ENCODE measurements at places on chromosomes 4 and X.

GRCh38 chrX:14352511-14352910, 176.8 kb upstream of the GLRA2 start:
- DNase-seq, result no peak

- peak; percentile 20 for DNase-seq
Observed at GRCh38 chrX:154308108-154308946, 12.7 kb downstream of the TKTL1 start.

DNA sequence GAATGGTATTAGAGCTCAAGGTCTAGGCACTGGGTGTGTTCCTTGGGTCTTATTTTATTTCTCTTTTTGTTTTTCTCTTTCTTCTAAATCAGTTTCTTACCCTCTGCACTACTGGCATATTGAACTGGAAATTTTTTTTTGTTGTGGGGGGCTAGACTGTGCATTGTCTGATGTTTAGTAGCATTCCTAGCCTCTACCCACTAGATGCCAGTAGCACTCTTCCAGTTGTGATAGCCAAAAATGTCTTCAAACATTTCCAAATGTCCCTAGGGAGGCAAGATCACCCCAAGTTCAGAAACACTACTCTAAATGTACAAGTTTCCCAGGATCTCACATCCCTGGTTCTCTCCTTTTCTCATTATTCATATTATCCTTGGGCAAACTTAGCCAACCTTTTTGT, 69.8 kb upstream of the AMOT start:
- no peak for DNase-seq

DNA sequence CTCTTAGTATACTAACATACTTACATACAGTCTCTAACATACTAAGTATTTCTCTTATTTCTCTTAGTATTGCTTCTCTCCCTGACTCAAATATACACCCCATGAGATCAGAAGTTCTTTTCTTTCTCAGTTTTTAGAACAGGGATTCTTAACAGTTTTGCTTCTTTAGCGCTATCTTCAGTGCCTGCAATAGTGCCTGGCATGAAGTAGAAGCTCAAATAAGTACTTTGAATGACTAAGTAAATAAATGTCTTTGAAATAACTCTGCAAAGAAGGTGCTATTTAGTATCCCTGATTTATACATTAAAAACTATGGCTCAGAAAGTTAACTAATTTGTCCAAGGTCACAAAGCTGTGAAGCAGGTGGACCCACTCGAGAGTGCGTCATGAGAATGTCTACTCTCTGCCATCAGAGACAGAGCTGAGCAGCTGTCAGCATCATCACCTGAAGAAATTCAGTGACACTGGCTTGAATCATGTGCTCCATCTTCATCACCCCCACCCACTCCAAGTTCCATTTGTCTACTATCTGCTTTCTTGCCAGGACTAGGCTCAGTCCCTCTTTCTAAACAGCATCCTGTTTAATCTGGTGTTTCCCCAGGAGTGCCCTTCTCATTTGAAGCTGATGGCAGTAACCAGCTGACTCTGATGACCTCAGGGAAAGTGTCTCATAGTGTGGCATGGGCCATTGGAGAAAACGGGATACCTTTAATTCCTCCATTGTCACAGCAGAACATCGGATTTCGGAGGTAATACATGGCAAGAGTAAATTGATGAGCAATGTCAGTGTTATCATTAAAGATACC, 83.1 kb downstream of the CC2D2A start:
- no peak for DNase-seq

GRCh38 chrX:21975812-21976211, 35.3 kb downstream of the SMS start:
- DNase-seq, result peak; percentile 76

- no peak for DNase-seq
Observed at GRCh38 chr4:1003271-1004070, 8.0 kb upstream of the FGFRL1 start.

DNA sequence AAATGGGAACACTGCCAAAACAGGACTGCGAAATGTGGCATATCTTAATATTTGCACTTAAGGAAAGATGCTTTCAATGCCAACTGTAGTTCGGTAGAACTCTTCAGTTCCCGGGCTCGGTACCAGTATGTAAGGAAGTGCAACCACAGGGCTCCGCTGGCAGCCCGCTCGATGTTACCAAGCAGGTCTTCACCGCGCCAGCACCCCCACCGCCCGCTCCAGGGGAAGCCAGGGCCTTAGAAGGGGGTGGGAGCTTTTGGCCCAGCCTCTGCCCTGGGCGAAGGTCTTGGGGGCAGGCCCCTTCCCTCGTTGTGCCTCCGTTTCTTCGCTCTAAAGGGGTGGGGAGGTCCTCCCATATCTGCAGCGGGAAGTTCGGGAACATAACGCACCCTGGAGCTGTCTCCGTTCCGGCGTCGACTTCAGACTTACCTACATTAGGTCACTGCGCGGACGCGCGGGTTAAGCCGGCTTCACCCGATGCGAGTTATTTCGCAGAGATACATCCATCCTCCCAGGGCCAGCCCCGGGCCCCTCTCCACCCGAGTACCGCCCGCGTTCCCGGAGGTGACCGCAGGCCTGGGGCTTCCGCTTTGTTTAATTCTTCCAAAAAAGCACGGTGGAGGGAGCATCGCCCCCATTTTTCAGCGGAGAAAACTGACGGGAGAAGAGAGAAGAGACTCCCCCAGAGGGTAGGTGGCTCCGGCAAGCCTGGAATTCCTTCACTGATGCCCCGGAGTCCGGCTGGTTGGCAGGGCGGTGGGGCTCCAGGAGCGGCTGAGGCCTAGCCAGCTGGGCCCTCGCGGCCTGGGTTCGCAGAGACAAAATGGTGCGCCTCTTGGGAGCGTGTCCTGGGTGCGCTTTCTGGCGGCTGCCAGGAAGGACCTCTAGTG, 1.0 kb upstream of the HMX1 start:
- no peak for DNase-seq

DNA sequence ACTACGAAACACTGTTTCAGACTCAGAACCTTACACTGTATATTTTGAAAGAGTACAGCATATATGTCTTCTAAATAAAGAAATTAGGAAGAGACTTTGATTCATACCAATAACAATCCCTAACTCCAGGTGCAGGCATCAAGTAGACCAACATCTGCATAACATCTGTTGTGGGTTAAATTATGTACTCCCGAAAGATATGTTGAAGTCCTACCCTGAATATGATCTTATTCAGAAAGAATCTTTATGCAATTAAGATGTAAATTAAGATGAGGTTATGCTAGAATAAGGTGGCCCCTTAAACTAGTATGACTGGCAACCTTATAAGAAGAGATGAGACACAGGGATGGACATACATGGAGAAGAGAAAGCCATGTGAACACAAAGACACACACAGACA, 117.9 kb downstream of the INPP4B start:
- DNase-seq, result no peak

DNA sequence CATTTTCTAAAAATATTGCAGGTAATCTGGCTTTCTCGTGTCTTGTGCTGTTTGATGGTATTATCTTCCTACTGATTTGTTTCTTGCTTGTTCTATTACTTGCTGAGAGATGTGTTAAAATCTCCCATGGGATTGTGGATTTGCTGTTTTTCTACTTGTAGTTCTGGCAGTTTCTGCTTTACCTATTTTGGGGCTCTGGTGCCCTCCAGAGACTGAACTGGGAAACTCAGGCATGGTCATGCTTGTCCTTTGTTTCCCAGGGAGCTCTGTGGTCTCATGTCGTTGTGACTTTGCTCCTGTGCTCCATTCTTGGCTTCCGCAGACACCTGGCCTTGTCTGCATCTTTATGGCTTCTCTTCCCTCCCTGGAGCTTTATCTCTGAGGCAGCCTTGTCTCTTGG, 39.5 kb downstream of the NSD2 start:
- peak; percentile 59 for DNase-seq

GRCh38 chr4:12359420-12359819, 930.7 kb upstream of the HS3ST1 start:
- no peak for DNase-seq

GRCh38 chrX:94576367-94577004, 902.5 kb downstream of the FAM133A start:
- no peak for DNase-seq

DNA sequence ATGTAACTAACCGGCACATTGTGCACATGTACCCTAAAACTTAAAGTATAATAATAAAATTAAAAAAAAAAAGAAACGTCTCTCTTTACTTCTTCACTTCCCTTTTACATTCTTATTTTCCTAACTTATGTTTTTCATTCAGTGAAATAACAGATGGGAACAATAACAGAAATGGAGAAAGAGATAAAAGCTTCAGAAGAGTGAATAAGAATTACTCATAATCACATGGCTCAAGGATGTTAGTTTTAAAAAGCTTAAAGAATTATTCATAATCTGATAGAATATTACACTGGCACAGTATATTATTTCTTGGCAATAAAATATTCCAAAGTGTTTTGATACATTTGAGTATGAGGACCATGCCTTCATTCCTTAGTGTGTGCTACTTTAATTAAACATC, 175.6 kb downstream of the COL25A1 start:
- DNase-seq, result peak; percentile 9

DNA sequence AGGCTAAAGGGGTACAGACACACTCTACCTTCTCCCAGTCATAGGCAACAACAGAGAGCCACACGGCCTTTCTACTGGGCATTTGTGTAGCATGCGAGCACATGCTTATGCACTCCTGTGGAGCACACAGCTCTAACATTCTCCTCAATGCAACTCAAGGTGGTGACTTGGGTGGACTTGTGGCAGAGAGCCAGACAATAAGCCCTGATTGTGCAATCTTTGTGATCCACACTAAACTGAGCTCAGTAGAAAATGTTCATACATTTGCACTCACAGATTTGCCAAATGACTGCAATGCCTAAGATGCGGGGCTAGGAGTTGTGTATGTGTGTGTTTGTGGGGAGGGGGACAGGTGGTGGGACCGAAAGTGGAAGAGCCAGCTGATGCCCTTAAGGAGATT, 31.4 kb upstream of the SETD7 start:
- DNase-seq, result peak; percentile 54

DNA sequence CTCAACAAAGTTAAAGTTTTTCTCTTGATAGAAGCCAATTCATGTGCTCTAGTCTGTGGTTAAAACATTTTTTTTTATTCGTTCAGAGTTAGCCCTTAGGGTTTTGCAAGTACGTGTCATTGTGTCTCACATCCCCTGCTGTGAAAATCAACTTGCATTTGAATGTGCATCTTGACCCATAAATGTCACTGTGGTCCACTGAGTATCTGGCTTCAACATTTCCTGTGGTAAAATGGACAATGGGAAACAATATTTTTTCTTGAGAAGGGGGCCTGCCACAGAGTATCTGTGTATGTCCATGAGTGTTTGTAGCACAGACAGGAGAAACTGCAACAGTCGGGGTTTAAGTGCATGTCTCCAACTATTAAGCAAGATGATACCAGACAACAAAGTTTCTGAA, 554.8 kb upstream of the TENM3 start:
- no peak for DNase-seq

DNA sequence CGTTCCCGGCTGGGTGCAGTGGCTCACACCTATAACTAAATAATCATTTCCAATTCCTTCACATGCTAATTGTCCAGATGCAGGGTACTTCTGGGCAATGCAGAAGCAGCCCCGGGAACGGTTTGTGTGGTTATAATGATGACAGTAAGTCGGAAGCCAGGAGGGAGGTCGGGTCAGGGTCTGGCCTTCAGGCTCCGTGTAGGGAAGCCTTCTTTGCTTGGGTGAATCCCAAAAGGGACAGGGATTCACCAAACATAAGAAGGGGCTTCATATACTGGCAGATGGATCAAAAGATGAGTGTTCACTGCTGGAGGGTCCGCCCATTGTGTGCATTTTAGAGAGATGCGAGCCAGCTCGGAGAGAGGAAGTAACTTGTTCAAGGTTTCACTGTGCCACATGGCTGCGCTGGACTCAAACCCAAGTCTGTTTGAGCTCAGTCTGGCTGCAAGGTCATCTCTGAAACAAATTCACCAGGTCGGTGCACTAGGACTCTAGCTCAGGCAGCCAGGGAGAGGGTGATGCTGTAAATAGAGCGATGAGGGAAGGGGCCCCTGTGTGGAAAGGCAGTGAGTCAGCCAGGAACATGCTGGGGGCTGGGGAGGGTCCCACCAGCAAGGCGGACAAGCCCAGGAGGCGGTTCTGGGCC, 4.8 kb upstream of the KIAA0232 start:
- no peak for DNase-seq

DNA sequence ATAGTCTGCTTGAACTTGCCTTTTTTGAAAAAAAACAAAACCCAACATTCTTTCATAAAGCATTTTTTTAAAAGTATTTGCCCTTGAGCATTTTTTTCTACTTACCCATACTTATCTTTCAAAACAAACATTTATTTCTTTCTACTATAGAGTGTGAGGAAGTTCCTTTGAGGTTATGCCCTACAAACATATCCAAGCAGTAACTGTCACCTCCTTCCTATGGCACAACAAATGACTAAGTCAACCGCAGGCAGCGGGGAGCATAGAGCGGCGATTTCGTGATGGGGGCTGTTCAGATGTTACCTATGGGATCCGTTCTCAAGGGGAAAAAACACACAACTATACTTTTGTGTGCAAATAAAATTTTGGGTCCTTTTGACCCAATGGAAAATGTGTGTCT, 19.4 kb downstream of the SPRY1 start:
- peak; percentile 78 for DNase-seq

GRCh38 chr4:15990570-15991285, 27.8 kb upstream of the FGFBP2 start:
- DNase-seq, result no peak

GRCh38 chrX:20522420-20522819, 255.7 kb upstream of the RPS6KA3 start:
- no peak for DNase-seq

- DNase-seq, result peak; percentile 67
Observed at GRCh38 chrX:108310506-108310905, 127.7 kb downstream of the COL4A6 start.

GRCh38 chrX:81215685-81216084, 13.8 kb downstream of the SH3BGRL start:
- DNase-seq, result no peak

DNA sequence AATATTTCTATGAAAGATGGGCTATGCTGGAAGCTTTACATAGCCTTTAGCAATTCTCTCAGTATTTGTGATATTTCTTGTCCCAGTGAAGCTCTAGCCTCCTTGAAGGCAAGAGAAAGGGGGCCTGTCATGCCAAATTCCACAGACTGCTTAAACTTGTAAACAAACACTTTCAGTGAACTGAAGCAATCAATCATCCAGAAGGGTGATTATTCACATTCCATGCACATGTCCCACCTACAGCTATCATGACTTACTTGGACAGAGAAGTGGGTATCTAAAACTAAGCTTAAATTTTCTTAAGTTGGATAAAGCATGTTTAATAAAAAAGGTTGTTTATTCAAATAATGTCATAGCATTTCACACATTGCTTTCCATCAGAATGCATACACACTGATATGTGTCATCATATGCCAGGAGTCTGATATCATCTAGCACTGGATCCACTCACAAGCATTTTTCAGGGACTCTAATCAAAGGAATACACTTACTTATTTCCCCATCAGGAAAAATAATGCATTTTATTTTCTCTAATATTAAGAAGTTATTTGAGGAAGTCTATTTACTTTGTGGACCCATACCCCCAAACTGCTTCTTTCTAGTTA, 1.2 kb upstream of the FSTL5 start:
- DNase-seq, result peak; percentile 17

GRCh38 chr4:42806303-42806835, 86.1 kb upstream of the GRXCR1 start:
- no peak for DNase-seq
